ENCODE measurements at places on chromosomes 11 and 22. TPM values are rescaled to one million over a fixed set of nuclear protein-coding genes. Genes with fewer than 3 reads are reported as not detected.

CCDC116 gene
- not detected for polyA plus RNA-seq

LDLRAD3 gene
- polyA plus RNA-seq = not detected

NNMT gene
- polyA plus RNA-seq = not detected

OR5A1 gene
- polyA plus RNA-seq = not detected

RFPL3 gene
- not detected for polyA plus RNA-seq

SAA1 gene
- not detected for polyA plus RNA-seq

APOL4 gene
- not detected for polyA plus RNA-seq

MFNG gene
- polyA plus RNA-seq = 339 TPM

TRIM49B gene
- polyA plus RNA-seq = not detected

LZTR1 gene
- polyA plus RNA-seq = 18.1 TPM

APOL1 gene
- 6.3 TPM for polyA plus RNA-seq

PTGDR2 gene
- polyA plus RNA-seq = 3.5 TPM

PHOX2A gene
- polyA plus RNA-seq = not detected

LBHD1 gene
- 2.7 TPM for polyA plus RNA-seq

SLC25A22 gene
- polyA plus RNA-seq = 13.5 TPM

HEPACAM gene
- polyA plus RNA-seq = not detected

PTPRCAP gene
- polyA plus RNA-seq = 613 TPM

LUZP2 gene
- polyA plus RNA-seq = not detected

MMP8 gene
- not detected for polyA plus RNA-seq

NXPE4 gene
- polyA plus RNA-seq = not detected

UPK3A gene
- not detected for polyA plus RNA-seq

AGBL2 gene
- polyA plus RNA-seq = 1.6 TPM

SLC22A8 gene
- polyA plus RNA-seq = not detected

MYBPC3 gene
- not detected for polyA plus RNA-seq

OR10D3 gene
- polyA plus RNA-seq = not detected

MUC2 gene
- not detected for polyA plus RNA-seq

RIMBP3B gene
- polyA plus RNA-seq = 0.09 TPM

MYOD1 gene
- not detected for polyA plus RNA-seq

ZNF280A gene
- polyA plus RNA-seq = not detected

CHRNA10 gene
- polyA plus RNA-seq = 0.11 TPM
